ENCODE measurements at places on chromosomes 5 and 9.
A peak's percentile ranks its signal among the peaks of the same experiment; 100 is the strongest.

GRCh38 chr5:137778772-137779564 is 24.8 kb upstream of the HNRNPA0 start:
- DNase-seq: peak; percentile 38

- peak; percentile 50 for DNase-seq
These were observed 176.9 kb upstream of the WWC1 start for GRCh38 chr5:168114444-168115017.

DNA sequence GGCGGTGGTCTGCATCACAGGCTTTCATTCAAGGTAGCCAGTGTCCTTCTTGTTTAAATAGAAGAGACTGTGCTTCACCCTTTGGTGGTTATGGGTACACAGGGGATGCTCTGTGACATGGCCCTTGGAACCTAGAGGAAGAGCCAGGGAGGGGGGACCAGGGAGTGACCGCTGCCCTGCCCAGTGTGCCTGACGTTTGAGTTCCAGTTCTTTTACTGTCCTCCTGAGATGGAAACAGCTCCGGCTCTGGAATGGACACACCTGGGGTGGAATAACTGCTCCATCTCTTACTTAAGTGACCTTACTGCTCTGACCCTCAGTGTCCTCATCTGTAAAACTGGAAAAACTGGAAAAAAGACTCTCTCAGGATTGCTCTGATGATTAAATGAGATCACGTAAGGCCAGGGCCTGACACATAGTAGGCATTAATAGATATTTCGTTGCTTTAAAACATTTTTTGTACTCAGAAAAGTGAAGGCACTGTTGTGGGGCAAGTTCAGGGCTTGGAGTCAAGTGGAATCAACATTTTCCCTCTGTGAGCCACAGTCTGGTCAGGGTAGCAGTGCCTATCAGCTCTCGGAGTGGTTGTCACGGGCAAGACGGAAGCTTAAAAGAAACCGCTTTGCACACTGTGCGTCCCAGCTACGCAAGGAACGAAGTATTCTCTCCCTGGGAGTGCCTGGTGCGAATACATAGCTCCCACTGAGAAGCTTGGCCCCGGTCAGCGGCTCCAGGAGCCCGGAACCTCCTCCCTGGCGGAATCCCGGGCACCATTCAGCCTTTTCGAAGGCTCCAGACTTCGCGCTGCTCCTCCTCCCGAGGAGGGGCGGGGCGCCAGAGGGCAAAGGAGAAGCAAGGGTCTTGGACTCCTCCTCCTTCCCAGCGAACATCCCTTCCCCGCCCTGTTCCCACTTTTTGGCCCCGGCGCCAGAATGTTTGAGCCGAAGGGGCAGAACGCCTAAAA is 5.8 kb downstream of the POU4F3 start:
- no peak for DNase-seq

DNA sequence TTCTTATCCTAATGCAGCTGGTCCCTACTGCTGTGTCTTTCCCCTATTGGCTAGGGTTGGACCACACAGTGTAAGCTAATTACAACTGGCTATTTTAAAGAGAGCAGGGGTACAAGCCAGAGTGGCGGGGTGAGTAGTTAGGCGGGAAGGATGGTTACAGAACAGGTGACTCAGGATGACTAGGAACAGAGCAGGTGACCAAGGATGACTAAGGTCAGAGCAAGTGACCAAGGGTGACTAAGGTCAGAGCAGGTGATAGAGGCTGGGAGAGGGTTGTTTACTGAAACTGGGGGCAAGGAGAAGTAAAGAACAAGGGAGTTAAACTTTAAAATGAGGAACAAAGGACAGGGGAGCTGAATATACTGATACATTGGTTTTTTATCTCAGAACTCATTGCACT is 125.4 kb downstream of the PTTG1 start:
- DNase-seq: no peak

DNA sequence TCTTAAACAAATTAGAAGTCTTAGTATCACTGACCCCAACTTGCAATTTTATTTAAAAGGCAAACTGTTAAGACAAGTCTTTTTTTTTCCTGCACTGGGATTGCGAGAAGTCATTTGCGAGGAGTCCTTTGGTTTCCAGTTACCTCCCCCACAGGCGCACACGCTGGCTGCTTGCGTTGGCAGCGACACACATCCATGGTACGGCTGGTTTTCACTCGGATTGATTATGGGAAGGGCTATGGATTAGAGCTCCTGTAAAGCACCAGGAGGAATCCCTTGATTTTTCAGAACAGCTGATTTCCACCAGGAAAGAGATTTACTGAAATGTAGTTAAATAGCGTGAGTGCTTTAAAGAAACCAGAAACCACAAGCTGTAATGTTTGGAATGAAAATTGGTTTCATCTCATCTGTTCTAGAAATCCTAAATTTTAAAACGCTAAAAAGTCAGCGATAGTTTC is 737 bp downstream of the SLC1A3 start:
- peak; percentile 59 for DNase-seq

DNA sequence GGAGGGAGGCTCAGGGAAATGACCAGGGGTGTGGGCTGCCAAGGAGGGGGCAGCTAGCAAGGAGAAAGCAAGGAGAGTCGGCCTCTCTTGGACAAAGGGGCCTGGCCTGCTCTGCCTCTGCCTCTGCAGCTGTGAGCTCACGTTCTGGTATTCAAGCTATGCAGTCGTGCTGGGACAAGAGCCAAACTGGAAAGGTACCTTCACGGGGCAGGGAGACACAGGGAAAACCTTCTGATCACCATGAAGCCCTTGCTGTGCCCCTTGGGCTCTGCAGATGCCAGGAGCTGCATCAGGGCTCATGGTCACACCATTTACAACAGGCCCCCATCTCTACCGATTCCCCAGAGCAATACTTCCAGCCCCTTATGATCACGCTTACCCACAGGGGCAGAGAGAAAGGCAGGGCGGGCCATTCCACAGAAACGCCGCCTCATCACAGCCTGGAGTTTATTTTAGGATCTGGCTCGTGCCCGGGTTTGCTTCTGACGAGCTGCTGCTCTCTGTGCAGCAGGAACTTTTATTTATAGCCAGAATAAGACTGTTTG is 63.2 kb downstream of the PRRT1B start:
- peak; percentile 92 for DNase-seq

DNA sequence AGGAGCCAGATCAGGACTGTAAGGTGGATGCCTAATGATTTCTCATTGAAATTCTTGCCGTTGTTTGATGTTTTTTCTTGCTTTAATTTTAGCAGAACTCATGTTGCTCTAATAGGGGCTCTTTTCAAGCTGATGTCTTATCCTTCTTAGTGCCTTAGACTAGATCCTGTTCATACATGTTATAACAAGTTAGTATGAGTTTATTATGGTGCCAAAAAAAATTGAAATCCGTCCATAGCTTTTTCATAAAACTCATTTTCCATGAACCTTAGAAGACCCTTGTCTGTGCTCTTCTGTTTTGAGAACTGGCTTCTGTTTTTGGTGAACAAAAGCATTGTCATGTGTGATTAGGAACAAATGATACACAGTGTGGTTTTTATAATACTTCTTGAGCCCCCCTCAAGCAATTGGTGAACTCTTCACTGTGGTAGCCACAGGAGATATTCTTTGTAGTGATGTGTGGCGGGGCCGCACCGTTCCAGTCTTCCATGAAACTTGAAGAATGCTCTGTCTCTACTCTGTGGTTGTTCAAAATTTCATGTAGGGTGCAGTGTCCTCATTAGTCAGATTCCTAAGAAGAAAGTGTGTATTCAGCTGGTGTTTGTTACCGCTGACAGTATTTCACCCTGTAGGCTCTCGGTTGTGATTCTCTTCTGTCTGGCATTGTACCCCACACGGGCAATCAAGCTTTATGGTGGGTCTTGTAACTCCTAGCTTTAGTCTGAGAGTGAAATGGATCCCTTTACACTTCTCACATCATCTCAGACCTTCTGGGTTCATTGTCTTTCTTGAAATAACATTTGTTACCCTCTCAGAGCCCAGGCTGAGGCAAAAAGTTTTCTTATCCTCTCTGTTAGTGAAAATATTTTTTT is 10.7 kb downstream of the OTULIN start:
- peak; percentile 23 for DNase-seq

- DNase-seq: no peak
These were observed 230 bp downstream of the SLC44A1 start for GRCh38 chr9:105244734-105245028.

DNA sequence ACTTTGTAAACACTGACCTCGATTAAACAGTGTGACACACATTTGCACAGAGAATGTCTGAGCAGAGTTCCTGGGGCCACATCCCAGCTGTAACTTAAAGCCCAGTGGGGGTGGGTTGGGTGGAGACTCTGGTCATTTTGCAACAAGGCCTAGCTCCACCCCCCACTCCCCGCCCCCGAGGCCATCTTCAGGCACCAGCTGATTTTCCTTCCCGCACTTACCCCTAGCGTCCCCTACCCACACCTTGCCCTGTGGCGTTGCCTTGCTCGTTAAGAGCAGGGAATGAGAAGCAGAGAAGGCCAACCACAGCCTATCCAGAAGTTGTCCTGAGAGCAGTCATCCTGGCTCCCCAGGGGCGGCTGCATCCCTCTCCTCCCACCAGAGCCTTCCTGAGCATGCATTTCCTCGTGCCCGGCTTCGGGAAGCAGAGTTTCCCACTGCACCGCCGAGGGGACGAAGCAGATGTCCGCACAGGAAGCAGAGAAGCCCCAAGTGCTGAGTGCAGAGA is 101.7 kb upstream of the SARDH start:
- DNase-seq: peak; percentile 8

DNA sequence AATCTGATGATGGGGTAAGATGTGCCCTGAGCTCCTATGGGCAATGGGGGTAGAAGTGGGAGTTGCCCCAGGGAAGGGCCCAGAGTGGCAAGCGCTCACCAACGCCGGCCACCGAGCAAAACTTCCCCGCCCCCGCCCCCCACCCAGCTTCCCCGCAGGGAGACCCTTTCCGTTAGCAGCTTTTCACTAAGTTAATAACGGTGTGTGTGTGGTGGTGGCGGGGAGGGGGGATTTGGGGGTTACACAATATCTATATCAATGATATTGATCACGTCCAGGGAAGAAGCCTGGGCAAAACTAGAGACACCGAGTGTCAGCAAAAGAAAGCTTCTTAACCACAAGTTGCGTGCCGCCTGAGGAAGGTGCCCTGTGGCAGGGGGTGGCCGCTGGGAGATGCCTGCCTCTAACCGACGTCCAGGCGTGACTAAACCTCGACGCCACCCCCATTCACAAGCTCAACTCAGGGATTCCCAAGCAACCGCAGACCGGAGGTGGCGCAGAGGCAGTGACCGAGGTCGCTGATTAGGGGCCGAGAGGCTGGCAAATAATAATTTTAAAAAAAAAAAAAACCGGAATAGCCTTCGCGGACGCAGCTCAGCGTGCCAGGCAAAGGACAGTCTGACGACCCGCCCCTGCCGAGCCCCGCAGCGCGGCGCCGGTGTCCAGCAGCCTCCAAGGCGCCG is 222.6 kb downstream of the MEF2C start:
- no peak for DNase-seq

- DNase-seq: no peak
These were observed 76.4 kb downstream of the NTNG2 start for GRCh38 chr9:132238026-132238972.

GRCh38 chr9:7216004-7216841 is 458.4 kb downstream of the KDM4C start:
- DNase-seq: peak; percentile 47

GRCh38 chr9:69001921-69002320 is 12.0 kb downstream of the PRKACG start:
- no peak for DNase-seq

DNA sequence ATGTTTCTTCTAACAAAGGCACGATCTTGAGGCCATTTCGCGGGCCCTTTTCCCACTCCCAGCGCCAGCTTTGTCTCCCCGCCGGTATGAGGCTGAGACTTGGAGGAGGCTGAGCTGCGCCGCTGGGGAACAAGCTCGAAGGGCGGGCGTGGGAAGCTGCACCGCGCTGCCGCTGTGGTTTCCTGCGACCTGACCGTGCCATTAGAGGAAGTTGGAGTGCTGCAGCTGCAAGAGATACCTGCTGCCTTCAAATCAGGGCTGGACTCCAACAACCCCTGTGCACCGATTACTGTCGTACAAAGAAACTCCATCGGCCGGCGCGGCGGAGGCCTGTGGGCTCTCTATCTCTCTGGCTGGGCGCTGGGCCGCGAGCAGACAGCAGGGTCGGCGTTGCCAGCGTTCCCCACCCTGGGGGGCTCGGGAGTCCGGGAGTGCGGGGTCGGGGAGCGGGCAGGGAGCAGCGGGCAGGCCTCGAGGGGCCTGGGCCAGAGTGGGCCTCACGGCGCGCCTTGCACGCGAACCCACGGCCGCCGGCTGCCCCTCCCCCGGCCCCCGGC is 1.3 kb upstream of the ERBIN start:
- DNase-seq: peak; percentile 68

DNA sequence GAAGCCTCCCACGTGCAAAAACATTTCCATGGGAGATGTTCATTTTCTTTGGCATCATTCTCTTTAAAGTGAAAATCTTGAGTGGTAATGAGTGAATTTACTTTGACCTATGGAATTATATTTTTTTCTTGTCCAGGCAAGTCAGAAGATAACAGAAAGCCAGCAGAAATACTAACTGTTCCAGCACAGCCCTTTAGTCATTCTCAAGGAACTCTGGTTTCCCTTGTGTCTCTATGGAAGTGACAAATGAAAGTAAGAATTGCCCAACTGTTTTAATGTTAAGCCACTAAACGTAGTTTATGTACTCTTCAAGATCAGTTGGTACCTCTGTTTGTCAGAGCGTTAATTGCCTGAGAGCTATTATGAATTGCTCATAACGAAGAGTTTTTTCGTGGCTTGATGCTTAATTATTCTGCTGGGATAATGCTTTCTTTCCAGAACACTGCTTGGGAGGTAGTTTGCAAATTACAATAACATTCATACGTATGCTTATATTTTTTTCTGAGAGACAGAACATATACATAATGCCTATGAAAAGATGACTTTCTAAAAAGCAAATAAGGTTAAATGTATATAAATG is 84.5 kb upstream of the CER1 start:
- DNase-seq: no peak

GRCh38 chr9:112699230-112699629 is 18.7 kb downstream of the INIP start:
- DNase-seq: no peak

DNA sequence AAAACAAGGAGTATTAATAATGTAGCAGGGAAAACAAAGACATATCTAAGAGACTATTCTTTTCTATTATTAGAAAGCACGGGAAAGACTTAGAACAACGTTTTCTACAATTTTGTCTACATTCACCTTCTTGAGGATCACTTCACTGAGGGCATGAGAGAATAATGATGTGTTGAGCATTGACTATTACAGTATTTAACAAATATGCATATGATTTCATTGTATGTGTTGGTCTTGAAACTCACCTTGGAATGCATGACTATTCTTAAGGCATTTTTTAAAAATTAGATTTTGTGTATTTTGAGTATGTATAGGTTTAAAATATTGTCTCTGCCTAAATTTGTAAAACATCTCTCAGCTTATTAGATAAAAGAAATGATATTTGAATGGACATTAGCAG is 1.2 kb downstream of the FSD1L start:
- DNase-seq: peak; percentile 39

DNA sequence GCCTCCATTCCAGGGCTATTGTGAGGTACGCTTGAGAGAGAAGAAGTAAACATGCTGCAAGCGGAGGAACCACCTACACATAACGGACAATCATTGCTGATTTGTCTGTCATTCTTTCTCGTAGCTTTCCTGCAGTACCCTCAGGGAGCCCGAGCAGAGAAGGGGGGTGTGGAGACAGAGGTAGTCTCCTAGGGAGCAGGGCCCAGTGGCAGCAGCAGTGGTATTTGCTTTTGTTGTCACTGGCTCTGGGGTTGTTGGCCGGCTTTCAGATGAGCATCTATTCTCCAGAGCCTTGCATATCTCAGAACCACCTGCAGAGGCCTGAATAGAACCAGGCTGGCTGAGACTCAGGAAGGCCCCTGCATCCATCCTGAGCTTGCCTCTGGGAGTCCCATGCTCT is 19.9 kb downstream of the ENHO start:
- no peak for DNase-seq

- no peak for DNase-seq
These were observed 170.5 kb downstream of the GABRB2 start for GRCh38 chr5:161376034-161376433.

GRCh38 chr5:103003872-103004271 is 116.1 kb downstream of the GIN1 start:
- no peak for DNase-seq
